Endothelial cell of umbilical vein (primary cell): ENCODE measurements at places on chromosomes 4 and X. TPM values are rescaled to one million over a fixed set of nuclear protein-coding genes. Genes with fewer than 3 reads are reported as not detected.

The RHOH gene
- 0.30 TPM in 1 of 2 replicates, not detected in the other for total RNA-seq

The ENPEP gene
- total RNA-seq: not detected in 2 replicates

The PNCK gene
- total RNA-seq: not detected in 2 replicates

The CPZ gene
- not detected in 2 replicates for total RNA-seq

The C4orf50 gene
- not detected in 2 replicates for total RNA-seq

The TCEAL6 gene
- total RNA-seq: not detected in 2 replicates

The P2RY4 gene
- total RNA-seq: 0.21 TPM in 1 of 2 replicates, not detected in the other

The ARHGAP36 gene
- not detected in 2 replicates for total RNA-seq

The GYG2 gene
- 0.22 TPM in 1 of 2 replicates, not detected in the other for total RNA-seq

The TSPAN7 gene
- 4.2 and 5.2 TPM in 2 replicates for total RNA-seq

The ARMCX4 gene
- total RNA-seq: 17.6 and 19.9 TPM in 2 replicates

The ASB12 gene
- total RNA-seq: not detected in 2 replicates

The TCEAL7 gene
- 8.2 and 10.5 TPM in 2 replicates for total RNA-seq
